Fibroblast of skin of scalp (primary cell): ENCODE measurements at places on chromosomes 13 and 19.
A peak's percentile ranks its signal among the peaks of the same experiment; 100 is the strongest.

DNA sequence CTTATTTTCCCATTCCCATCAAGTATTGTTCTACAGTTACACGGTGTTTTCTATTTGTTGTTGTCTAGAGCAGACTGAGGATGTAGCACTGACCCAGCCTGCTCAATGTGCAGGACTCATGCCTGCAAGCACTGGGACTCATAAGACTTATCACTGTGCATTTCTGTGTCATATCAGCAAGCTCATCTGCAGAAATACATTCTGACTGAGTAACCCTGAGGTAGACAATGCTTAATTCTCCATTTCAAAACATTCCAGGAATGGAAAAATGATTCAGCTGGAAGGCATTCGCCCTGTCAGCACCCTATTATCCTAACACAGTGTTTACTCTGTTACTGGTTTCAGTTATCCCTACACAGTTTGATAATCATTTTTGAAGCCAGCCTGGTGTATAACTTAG, 2506.4 kb downstream of the PCDH9 start:
- DNase-seq = peak; percentile 89

GRCh38 chr19:55646889-55647731, 902 bp upstream of the CCDC106 start:
- DNase-seq = no peak

GRCh38 chr19:3524078-3524842, 14.7 kb upstream of the TEKTIP1 start:
- no peak for DNase-seq

DNA sequence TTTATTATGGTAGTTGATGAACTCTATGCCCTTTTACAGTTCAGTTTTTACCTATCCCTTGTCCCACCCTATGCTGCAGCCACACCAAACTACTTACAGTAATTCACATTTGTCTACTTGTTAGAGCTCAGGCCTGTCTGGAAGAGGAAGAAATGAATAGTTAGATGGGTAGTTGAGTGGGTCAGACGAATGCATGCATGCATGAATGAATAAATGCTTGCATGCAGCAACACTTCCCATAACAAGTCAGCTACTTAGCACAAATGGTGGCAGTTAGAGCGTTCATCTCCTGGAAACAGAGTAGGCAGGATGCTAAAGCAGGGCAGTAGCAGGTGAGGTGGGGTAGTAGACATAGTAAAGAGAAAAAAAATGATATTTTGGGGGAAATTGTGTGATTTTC, 322.3 kb downstream of the NDFIP2 start:
- DNase-seq = no peak

DNA sequence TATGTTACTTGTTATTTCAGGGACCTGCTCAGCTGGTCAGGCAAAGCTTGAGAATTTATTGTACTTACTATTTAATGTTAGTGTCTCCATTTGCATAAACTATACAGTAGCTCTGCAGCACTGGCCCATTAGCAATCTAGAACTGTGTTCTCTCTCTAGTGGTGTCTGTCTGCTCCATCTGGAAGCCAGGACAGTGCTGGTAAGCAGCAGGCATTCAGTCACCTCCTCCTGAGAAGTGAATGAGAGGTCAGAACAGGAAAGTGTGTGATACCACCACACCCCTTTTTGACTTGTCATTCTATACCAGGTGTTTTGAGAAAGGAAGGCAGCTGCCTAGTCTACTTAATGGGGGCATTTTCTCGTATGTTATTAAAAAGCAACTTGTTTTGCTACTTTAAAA, 3.9 kb downstream of the COG3 start:
- no peak for DNase-seq

- DNase-seq = peak; percentile 13
Observed at GRCh38 chr13:21297447-21297846, 121.0 kb downstream of the MRPL57 start.

DNA sequence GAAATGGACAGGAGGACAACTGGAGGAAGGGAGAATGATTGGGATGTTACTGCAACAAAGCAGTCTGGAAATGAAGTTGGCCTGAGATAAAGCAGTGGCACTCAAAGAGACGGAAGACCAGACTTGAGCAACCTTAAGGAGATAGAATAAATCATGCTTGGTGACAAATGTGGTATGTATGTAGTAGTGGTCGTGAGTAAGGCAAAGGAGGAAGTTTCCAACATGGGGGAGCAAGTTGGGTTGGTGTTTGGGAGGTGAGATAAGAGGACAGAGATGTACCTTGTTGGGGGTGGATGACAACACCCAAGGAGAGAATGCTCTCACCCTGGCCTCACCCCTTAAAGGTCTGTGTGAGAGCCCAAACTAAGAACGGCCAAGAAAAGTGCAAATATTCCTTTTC, 420.5 kb downstream of the DIAPH3 start:
- DNase-seq = no peak

GRCh38 chr19:53311044-53311443, 22.5 kb upstream of the ZNF845 start:
- no peak for DNase-seq

- peak; percentile 41 for DNase-seq
Observed at GRCh38 chr13:105471673-105472072, 1063.8 kb downstream of the EFNB2 start.

GRCh38 chr13:32126278-32126677, 94.7 kb downstream of the FRY start:
- peak; percentile 25 for DNase-seq

- DNase-seq = no peak
Observed at GRCh38 chr13:52344108-52344507, 61.9 kb downstream of the THSD1 start.

DNA sequence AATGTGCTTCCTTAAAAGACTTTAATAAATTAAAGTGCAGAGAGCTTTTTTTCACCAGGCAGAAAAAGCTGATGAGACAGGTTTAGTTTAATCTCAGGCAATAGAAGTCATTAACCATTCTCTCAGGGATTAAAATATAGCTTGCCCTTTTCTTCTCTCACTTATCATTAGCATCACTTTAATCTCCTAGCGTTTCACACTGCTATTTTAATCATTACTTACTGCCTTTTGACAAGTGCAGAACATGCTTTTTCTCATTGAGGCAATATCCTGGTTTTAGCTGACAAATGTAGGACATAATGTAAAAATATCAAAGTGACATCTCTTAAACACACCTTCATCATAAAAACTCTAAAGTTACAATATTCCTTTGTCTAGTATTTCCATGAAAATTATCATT, 94.6 kb downstream of the DACH1 start:
- DNase-seq = no peak

- DNase-seq = no peak
Observed at GRCh38 chr13:79777504-79777903, 296.5 kb downstream of the NDFIP2 start.

- no peak for DNase-seq
Observed at GRCh38 chr19:5281588-5281987, 59.0 kb downstream of the PTPRS start.

- no peak for DNase-seq
Observed at GRCh38 chr13:21309542-21310172, 133.2 kb downstream of the MRPL57 start.

DNA sequence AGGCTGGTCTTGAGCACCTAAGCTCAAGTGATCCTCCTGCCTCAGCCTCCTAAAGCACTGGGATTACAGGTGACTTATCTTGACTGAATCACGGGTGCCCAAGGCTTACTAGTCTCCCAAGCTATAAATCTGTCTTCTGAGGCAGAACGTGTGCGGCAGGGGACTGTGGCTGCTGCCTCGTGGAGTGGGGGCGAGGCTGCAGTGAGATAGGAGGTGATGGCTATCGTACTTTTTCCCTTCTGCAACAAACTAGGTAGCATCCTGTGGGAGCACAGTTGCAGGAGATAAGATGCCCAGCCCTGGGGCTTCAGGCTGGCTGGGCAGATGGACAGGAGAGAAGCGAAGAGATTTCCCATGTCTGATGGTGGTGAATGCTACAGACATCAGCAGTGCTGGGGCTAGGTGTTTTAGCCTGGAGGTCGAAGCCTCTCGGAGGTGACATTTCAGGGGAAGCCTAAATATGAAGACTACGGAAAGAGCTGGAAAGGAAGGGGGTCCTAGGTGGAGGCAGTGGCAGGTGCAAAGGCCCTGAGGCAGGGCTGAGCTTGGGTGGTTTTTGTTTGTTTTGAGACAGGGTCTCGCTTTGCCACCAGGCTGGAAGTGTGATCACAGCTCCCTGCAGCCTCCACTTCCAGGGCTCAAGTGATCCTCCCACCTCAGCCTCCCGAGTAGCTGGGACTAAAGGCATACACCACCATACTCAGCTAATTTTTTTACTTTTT, 7.4 kb downstream of the B3GNT3 start:
- no peak for DNase-seq

DNA sequence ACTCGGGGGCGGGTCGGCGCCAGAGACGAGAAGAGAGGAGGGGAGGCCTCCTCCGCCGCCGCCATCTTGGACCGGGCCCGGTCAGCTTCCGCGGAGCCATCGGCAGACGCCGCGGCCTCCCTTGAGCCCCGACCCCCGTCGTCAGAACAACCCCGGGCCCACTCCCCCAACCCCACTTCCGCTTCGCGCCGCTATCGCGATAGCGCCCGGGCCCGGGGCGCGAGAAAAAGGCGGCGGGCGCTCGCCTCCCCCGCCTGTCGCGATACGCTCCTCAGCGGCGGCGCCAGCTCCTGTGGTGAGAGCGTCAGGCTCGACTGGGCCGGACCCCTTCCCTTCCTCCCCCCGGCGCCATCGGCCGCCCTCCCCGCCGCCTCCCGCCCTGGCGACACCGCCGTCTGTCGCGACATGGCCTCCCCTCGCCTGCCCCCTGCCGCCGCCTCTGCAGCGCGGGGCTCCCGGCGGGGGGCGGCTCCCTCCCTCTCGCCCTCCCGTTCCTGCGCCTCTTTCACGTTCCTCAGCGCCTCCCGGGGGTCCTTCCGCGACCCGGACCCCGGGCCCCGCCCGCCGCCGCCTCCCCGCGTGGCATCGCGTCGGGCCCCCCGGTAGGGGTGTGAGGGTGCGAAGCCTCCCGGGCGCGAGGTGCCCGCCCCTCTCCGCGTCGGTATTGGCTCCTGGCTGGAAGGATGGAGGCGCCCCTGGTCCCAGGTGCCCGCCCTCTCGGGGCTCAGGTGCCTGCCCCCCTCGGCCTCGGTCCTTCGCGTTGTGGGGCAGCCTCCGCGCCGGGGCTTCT, at the start of gene CNOT3:
Gene CNOT3, plus strand, starts transcription at position 64 of the 790 bp plus-strand sequence. CDS start 5,217 bp downstream, outside the sequence.
- DNase-seq = no peak

- DNase-seq = no peak
Observed at GRCh38 chr13:20217168-20217567, 15.0 kb downstream of the GJB6 start.

- no peak for DNase-seq
Observed at GRCh38 chr13:50457415-50458393, 385.8 kb downstream of the DLEU7 start.

- DNase-seq = peak; percentile 31
Observed at GRCh38 chr13:75271846-75272245, 210.1 kb downstream of the TBC1D4 start.

DNA sequence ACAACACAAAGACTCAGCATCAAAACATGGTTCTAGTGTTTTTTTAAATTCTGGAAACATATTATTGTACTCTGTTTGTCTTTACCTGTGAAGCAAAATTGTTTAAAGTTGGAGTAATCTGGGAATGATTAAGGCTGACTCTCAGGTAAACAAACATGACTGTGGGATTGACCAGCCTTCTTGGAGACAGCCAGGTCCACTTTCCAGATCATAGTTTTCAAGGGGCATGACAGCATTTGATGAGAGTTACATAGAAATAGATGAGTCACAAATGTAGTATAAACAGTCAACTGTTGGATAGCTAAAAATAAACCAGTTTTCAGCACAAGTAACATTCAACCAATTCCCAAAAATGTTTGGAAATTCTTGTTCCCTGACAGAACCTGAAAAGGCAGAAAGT, 1680.9 kb downstream of the OLFM4 start:
- no peak for DNase-seq

- peak; percentile 27 for DNase-seq
Observed at GRCh38 chr19:17370026-17370587, 7.0 kb downstream of the PLVAP start.

DNA sequence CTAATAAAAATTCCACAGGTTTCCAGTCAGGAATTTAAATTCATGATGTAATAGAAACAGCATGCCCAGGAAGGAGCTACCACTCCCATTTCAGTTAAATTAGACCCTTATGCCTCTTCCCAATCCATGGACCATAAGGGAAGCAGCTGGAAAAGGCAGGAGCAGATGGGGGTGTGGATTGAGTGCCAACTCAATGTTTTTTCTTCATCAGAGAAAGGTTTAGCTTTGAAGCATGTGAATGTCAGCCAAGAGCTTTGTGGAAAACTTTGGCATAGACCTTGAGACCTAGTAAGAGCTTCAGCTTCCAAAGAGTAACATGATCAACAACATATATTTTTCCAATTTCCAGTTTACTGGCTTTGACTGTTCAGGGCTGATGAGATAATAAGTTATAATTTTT, 2139.9 kb downstream of the PCDH9 start:
- no peak for DNase-seq

DNA sequence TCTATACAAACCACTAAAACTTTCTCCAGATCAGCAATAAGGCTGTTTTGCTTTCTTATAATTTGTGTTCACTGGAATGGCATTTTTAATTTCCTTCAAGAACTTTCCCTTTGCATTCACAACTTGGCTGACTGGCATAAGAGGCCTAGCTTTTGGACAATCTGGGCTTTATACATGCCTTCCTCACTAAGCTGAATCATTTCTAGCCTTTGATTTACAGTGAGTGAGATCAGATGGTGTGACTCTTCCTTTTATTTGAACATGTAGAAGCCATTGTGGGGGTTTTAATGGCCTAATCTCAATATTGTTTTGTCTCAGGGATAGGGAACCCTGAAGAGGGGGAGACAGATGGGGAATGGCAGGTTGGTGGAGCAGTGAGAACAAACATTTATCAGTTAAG, 82.7 kb downstream of the FOXO1 start:
- no peak for DNase-seq

GRCh38 chr19:16380943-16381755, 56.5 kb downstream of the KLF2 start:
- DNase-seq = no peak

GRCh38 chr19:17074634-17075034, 618 bp downstream of the HAUS8 start:
- DNase-seq = no peak
